ENCODE measurements at places on chromosomes 4 and X.

DNA sequence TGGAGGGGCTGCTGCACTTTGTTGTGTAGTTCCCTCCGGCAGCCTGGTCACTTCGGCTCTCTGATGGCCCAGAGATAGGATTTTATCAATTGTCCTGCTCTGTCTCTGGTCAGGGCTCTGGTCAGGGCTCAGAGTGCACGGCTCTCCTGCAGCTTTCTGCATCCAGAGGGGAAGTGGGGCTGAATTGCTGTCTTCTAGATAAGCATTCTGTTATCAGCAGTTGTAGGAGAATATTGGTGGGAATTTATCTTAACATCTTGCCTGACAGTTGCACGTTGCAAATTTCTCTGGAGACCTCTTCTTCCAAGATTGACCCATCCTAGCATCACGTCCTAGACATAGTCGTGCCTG lies 62.8 kb downstream of the FAM193A start:
- no peak for DNase-seq

- DNase-seq = no peak
Measured at GRCh38 chr4:109648266-109648996, 54.8 kb downstream of the CASP6 start.

DNA sequence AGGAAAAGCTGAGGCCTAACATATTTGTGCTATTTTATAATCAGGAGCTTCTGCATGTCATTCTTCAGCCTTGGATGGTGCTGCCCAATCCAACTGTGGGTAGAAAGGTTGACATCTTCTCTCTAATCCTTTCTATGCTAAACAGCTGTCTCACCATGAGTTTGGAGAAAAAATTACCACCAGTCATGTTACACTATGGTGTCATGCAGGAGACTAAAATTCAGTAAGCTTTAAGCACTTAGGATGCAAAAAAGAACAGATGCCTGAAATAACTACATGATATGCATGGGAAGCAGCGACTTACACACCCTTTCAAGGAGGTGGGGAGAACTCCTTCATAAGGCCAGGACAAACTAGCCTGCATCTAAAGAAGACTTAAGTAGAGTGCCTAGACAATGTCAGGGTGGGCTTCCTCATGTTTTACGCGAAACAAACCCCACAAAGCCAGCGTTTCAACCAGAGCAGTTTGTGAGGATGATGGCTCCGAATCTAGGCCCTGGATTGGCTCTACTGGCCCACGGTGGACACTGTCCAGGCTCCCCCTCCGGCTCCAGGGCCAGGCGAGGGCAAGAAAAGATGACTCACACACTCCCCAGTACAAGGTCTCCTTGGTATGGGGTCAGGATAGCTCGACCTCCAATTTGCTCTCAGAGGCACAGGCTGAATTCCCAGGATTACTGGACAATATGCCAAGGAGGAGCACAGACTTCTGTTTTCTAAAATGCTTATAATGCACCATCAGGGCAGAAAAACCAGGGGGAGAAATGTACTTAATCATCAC lies 45.1 kb downstream of the STX18 start:
- no peak for DNase-seq

- no peak for DNase-seq
Measured at GRCh38 chr4:78459327-78459726, 92.2 kb upstream of the ANXA3 start.

DNA sequence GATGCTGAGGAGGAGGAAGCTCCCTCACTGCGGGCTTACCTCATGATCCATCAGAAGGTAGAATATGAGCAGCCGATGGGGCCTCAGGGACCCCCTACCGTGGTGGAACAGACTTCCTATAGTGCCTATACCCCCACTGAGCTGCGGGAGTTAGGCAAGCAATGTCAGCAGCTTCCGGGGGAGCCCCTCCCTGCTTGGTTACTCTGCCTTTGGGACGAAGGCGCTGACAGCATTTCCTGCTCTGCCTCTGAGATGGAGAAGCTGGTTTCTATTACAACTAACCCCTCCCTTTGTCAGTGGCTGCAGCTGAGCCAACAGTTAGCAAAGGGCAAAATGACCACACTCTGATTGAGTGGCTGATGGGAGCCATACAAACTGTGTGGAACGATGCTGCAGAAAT lies 430.7 kb downstream of the IDS start:
- no peak for DNase-seq

Measured in nucleus accumbens (tissue), 56 donors.